Activated T-cell treated with anti-CD3 and anti-CD28 coated beads for 1 hour (primary cell): ENCODE measurements at places on chromosomes 5 and 9.

DNA sequence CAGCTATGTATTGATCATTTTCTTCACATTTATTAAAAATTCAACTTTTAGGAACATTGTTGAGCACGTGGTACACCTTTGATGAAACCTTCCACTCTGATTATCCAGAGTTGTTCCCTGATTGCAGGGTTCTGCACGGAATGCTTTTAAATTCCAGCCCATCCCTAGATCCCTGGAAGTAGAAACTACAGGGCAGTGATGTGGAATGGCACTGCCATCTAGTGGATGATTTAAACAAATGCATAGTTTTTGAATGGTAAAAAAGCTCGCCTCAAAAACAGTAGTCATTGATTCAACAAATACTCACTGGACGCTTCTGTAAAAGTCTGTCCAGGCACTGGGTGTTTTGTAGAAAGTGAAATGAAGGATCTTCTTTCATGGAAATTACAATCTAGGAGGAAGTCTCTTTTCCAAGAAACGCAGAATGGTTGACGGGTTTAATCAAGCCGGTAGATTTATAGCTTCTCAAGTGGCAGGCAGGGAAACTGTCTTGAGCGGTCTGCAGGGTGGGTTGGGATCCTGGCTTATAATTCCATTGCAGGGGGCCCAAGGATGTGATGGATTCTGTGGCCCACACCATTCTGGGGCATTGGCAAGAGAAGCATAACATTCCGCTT lies 118.4 kb downstream of the ARHGAP26 start:
- DNase-seq, result no peak

- no peak for DNase-seq
Observed at GRCh38 chr5:97425511-97425910, 242.5 kb upstream of the RIOK2 start.

- DNase-seq, result no peak
Observed at GRCh38 chr5:8059337-8059736, 190.4 kb downstream of the MTRR start.

GRCh38 chr9:9631284-9631683 lies 981.5 kb downstream of the PTPRD start:
- no peak for DNase-seq

GRCh38 chr5:145980718-145981117 lies 44.3 kb downstream of the SH3RF2 start:
- no peak for DNase-seq

DNA sequence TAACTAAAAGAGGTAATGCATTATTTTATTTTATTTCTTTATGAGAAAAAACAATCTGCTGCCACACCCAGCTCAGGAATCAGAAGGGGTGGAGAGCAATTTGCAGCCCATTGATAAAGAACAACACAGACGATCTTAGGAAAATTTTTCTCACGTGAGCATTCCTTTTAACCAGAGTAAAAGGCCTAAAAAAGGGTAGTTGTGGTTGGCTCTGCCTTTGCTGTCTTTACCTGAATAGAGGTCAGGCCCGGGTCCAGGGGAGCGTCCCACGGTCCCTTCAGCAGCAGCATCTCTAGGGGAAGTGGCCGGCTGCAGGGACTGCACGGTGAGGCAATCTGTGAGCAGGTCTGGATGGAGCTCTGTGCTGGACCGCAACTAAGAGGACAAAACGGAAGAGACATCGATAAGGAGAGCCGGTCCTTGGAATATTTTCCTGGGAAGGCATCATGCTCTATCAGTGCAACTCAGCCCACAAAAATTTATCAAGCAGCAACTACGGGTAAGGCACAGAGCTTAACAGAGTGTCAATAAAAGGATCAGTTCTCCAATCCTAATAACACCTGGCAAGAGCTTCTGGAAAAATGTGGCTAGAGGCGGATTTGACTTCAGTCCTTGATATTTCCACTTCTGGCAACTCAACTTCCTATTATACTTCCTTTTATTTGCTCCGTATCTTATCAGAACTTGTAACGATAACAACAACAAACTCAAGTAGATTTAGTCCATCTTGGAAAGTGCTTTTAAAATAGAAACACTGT lies 372.8 kb upstream of the RFX3 start:
- no peak for DNase-seq

DNA sequence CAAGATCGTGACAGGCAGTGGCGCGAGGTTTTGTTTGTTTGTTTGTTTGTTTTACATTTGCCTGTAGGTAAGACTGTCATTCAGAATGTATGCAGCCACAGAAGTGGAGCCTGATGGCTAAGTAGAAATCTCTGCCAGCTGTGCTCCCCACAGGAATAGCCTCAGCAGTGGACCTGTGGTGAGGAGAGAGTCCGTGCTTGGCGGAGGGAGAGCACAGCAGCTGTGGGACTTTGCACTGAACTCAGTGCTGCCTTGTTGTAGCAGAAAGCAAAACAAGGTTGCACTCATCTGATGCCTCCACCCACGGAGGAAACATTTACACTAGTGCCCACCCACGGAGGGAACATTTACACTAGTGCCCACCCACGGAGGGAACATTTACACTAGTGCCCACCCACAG lies 4.4 kb upstream of the ZNF782 start:
- DNase-seq, result no peak

- no peak for DNase-seq
Observed at GRCh38 chr5:122937914-122938313, 92.5 kb downstream of the SNX24 start.
